SK-N-SH (cell line): ENCODE measurements at places on chromosomes 3 and 15. TPM values are rescaled to one million over a fixed set of nuclear protein-coding genes. Genes with fewer than 3 reads are reported as not detected.

DNA sequence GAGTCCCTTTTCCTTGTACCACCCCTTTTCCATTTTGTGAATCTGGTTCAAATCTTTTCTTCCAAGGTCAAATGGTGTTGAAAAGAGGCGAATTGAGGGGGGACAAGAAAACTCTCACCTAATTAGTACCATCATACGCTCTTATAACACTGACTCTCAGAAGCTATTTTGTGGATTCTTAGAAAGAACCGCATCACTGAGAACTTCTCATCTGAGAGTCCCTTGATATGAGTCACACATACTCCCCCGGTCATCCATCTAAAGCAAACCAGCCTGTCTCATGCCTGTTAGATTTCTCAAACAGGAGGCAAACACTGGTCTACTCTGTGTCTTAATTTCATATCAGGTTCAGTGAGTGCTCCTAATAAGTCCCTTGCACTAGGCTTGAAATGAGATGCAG is 76.5 kb upstream of the SPRED1 start:
- DNase-seq, result no peak

- DNase-seq, result no peak
Measured at GRCh38 chr3:134342259-134342658, 32.0 kb downstream of the AMOTL2 start.

ACKR2 gene
- polyA plus RNA-seq, result 0.10 and 0.11 TPM in 2 replicates

ZNF860 gene
- not detected in 2 replicates for polyA plus RNA-seq

- no peak for DNase-seq
Measured at GRCh38 chr15:71120428-71120944, 5.2 kb downstream of the THSD4 start.

GASK1A gene
- not detected in 2 replicates for polyA plus RNA-seq

ADGRG7 gene
- not detected in 2 replicates for polyA plus RNA-seq

FANCD2OS gene
- not detected in 2 replicates for polyA plus RNA-seq

DNA sequence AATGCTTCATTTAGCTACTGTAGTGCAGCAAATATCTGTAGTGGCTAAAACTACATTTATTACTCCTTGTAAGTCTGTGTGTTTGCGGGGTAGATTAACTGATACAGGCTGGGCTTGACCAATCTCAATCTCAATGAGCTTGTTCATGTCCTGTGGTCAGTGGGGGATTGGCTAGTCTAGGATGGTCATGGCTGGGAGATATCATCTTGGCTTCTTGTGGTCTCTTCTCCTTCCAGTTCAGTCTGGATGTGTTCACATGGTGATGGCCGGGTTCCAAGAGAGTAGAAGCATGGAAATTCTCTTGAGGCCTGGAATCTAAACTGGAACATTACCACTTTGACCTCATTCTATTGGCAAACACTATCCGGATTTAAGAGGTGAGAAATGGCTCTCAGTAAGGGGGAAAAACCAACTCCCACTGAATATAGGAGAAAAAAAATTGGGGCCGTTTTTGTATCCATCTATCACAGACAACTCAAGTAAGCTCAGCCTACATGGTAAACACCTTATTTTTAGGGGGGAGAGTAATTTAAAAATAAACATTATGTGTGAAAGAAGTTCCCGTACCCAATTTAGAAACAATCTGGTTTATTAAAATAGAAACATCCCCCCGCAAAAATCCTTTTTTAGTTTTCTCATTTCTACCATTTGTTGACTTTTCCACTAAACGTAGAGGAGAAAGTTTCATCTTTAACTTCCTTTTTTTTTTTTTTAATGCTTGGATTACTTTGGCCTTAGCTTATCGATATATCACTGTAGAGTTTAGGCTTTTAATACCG is 284.9 kb upstream of the TBC1D5 start:
- DNase-seq, result no peak

- no peak for DNase-seq
Measured at GRCh38 chr15:22253676-22254408, 173.5 kb downstream of the OR4M2 start.

DNA sequence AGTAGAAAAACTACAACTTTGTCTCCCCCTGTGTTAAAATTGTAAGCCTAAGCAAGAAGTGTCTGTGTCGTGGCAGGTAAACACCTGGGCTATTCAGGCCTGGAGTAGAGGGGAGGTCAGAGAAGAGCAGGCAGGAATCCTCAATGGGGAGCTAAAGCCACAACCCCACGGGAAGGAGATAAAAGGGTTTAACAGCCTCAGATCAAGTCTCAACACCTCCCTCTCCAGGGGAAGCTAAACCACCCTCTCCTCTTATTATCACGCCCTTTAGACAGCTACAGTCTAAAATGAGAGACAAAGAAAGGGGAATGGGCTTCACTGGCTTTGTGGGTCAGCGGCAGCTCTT is 11.6 kb downstream of the ETV5 start:
- DNase-seq, result no peak

DNA sequence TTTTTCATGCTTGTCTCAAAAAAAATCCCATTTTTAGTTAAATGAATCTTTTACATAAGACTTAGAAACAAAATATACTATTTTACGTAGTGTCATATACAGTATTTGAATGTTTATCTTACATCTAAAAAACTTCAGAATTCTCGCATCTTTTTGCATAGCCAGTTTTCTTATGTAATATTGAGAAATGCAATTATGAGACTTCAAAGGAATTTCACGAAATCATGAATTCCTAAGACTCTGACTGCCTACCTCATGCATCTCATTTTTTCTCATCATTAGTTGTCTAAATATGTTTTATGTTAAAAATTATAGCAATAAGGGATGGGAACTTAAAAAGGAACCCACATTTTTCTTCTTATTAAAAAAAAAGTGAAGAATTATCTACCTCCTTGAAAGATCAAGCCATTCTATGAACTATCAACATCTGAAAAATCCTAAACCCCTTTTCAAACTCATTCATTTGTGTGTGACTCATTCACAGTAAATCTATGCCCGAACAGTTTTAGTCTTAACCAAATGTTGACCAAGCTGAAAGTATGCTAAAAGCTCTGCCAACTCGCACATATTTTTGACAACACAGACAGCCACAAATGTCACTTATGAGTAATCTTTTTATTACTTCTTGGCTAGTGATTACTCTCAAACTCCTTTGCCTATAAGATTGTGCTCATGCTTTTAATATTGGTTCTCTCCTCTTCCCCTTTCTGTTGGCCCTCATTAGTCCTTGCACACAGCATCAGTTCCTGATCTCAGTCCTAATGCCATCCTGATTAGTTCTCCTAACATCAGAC is 115.9 kb downstream of the DCLK3 start:
- no peak for DNase-seq

GRCh38 chr3:15664144-15664543 is 62.6 kb downstream of the BTD start:
- no peak for DNase-seq

DNA sequence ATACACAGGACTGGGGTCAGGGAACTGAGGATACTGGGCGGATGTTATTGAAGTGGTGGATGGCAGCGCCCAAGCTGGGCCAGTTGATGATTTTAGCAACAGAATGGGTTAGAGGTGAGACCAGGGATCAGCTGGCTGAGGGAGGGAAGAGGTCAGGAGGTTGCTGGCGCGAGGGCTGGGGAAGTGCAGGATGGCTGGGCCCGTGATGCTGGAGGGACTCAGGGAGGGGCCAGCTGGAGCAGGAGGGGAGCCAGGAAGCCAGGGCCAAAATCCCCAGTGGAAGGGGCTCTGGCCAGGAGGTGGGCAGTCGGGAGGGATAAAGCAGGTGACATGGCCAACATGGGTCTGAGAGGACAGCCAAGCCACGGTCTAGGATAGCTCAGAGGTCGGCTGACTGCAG is 178.0 kb downstream of the NSMCE3 start:
- no peak for DNase-seq

GRCh38 chr3:131983689-131984088 is 51.1 kb downstream of the CPNE4 start:
- DNase-seq, result no peak

ACOX2 gene
- polyA plus RNA-seq, result 7.1 and 9.0 TPM in 2 replicates
